ENCODE measurements at places on chromosomes 13 and 19.

DNA sequence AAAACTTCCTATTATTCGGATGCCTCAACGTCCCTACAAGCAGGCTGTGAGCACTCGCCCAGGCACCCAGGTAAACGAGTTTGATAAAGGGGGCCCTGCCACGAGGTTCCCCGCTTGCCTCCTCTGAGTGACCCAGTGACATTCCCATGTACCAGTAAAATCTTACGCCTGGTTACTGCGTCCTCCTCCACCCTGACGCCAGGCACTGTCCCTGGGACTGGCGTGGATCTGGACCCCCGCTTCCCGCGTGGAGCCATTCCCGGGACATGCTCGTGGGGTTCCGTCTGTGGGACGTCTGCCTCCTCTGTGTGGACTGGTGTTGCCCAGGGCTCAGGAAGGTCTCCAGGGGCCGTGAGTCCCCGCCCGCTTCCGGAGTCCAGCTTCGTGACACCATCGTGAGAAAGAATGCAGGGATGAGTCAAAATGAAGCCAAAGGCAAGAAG is 407 bp upstream of the ZNF550 start:
- peak; percentile 63 for DNase-seq

GRCh38 chr19:42140125-42140754 is 8.0 kb upstream of the POU2F2 start:
- DNase-seq, result peak; percentile 74

DNA sequence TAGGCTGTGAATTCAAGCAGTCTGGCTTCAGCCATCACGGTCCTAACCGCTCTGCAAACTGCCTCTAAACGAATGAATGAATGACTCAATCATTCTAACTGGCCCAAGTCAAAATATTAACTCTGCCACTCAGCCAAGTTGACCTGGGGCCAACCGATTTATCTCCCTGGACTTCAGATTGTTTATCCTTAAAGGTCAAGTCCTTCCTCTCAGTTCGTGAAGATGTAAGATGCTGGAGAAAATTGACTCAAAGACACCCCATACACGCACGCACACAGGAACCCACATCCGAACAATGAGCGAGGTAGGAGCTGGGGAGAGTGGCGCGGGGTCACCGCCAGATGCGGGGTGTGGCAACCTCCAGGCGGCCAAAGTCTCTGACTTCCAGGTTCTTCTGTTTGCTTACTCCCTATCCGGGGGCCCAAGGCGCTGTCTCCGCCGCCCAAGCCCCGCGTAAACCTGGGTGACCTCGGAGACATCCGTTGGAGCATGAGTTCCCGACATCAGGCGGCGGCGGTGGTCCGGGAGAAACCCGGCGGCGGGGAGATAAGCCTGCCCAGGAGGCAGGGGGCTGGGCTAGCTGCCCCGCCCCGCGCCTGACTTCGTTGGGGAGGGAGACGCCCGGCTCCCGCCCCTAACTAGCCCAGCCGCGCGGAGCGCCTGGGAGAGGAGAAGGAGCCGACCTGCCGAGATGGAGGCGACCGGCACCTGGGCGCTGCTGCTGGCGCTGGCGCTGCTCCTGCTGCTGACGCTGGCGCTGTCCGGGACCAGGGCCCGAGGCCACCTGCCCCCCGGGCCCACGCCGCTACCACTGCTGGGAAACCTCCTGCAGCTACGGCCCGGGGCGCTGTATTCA is at the start of gene CYP2S1:
Gene CYP2S1, plus strand, starts transcription at position 646 of the 856 bp plus-strand sequence. Its CDS starts 46 bp downstream, at position 692.
- no peak for DNase-seq

DNA sequence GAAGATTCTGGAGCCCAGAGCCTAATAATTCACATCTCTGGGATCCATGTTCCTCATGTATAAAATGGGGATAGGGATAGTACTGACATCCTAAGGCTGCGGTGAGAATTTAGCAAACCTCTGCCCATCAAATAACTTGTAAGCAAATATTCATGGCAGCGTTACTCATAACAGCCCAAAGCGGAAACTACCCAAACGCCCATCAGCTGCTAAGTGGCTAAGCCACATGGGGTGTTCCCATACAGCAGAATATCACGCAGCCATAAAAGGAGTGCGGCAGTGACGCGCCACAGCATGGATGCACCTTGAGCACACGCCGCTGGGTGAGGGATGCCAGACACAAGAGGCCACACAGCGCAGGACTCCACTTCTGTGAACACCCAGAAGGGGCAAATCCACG is 19.7 kb downstream of the VRK3 start:
- no peak for DNase-seq

GRCh38 chr19:1947651-1948209 is 6.8 kb downstream of the CSNK1G2 start:
- DNase-seq, result no peak

- DNase-seq, result peak; percentile 24
Measured at GRCh38 chr13:65889368-65889767, 1340.8 kb downstream of the PCDH9 start.
